Right lung (tissue), 10 donors: ENCODE measurements at places on chromosomes 11 and 22. TPM values are rescaled to one million over a fixed set of nuclear protein-coding genes. Genes with fewer than 3 reads are reported as not detected.
A peak's percentile ranks its signal among the peaks of the same experiment; 100 is the strongest.

- no peak for DNase-seq
These were observed 40.8 kb upstream of the ST14 start for GRCh38 chr11:130118636-130119387.

GRCh38 chr11:1727861-1728260, 22.5 kb downstream of the IFITM10 start:
- DNase-seq, result no peak

- DNase-seq, result no peak
These were observed 848 bp downstream of the HEPN1 start for GRCh38 chr11:124919898-124920297.

- no peak for DNase-seq
These were observed 45.0 kb upstream of the NNMT start for GRCh38 chr11:114250993-114251814.

GRCh38 chr11:113526521-113526920, 51.3 kb upstream of the DRD2 start:
- no peak for DNase-seq

The ZP1 gene
- not detected for polyA plus RNA-seq

DNA sequence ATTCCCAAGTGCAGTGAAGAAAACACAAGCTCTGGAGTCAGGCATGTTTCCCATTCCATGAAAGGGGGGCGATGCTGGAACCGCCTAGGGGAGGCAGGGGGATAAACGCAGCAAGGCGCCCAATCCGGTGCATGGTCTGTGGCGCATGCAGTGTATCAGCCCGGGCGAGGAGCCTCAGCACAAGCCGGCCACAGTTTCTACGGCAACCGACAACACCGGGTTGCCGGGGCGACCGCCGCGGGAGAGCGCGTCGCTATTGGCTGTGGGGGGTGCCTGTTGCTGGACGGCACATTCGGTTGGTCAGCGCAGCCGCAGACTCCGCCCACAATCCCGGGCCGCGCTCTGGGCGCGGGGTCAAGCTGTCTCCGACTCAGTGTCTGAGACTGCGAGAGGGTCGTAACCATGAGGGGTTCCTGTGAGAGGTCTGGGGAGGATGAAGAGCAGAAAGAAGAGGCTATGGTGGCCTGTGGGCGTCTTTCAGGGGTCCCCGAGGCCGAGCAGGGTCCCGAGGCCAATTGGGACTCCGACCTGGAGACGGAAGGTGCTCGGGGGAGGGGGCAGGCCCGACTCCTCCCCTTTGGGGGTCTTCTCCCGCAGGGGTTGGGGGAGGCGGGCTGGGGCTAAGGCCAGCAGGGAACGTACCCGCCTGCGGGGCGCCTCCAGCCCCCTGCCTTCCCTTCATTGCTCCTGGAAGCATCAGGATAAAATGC, at the start of gene LRRC74B:
Gene LRRC74B, plus strand, starts transcription at position 362 of the 710 bp plus-strand sequence. Its CDS starts 41 bp downstream, at position 403.
- peak; percentile 90 for DNase-seq

The APBB1 gene
- polyA plus RNA-seq, result 47.4 TPM

- DNase-seq, result no peak
These were observed 77.7 kb upstream of the B3GAT1 start for GRCh38 chr11:134489728-134490127.

DNA sequence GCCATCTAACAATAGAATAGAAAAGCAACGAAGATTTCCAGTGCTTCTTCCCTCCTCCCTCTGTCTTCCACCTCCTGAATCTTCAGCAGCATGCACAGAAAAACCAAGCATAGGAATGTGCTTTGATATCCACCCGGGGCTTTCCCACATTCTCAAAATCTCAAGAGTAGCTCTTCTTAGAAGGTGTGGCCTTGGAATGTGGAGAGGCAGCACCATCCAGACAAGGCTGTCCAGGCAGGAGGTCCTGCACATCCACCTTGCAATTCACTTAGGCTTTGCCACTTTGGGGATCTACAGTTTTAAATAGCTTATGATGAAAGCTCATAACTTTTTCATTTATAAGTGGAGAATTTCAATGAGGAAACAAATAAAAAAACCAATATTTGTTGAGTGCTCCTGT, 72.9 kb downstream of the KIRREL3 start:
- no peak for DNase-seq

- peak; percentile 64 for DNase-seq
These were observed 88.9 kb downstream of the KCNQ1 start for GRCh38 chr11:2533587-2534133.

DNA sequence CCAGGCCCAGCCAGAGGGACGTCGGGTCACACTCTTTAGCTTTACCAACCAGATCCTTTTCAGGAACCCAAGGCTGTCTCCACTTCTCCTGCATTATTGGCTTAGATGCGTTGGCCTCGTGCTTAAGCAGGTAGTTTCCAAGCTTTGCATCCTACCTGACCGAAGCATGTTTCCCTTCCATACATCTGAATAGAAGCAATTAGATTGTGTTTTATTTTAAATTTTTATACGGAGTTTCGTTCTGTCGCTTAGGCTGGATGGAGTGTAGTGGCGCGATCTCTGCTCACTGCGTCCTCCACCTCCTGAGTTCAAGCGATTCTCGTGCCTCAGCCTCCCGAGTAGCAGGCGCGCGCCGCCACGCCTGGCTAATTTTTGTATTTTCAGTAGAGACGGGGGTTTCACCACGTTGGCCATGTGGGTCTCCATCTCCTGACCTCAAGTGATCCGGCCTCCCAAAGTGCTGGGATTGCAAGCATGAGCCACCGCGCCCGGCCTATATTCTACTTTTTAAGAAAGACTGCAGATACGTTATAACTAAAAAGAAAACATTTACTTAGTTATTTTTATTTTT, 677 bp downstream of the DYNC2H1 start:
- no peak for DNase-seq

GRCh38 chr22:28252539-28252938, 333.5 kb upstream of the PITPNB start:
- no peak for DNase-seq

The SPON1 gene
- 79.0 TPM for polyA plus RNA-seq

GRCh38 chr11:96464700-96465307, 75.0 kb downstream of the JRKL start:
- peak; percentile 63 for DNase-seq

The GPR83 gene
- polyA plus RNA-seq, result 0.52 TPM

DNA sequence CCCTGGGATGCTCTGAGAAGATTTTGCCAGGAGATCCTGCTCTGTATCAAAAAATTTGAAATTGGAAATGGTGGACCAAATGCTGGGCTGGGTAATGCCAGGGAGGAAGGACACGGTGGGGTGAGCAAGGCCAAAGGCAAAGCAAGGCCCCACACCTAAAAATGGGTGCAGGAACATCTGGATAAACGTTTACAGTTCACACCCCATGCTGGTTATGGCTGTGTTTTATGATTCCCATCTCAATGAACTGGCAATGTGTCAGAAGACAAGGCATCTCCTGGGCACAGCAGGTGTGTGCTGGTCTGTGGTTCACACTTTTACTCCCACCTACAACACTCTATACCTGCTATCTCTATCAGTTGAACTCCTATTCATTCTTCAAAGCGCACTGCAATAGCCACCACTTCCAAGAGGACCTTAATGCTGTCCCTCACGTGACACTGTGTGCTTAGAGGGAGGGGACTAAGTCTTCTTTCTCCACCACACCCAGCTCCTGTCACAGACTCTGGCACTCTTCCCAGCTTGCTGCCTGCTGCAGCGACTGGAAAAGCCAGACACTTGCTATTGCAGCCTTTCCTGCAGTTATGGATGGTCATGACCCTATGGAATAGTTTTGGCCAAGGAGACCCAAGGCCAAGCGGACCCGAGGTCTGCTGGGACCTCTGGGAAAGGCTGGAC, 277.5 kb downstream of the CTTN start:
- DNase-seq, result no peak

GRCh38 chr11:55707029-55707428, 45.0 kb downstream of the OR4C6 start:
- DNase-seq, result no peak

DNA sequence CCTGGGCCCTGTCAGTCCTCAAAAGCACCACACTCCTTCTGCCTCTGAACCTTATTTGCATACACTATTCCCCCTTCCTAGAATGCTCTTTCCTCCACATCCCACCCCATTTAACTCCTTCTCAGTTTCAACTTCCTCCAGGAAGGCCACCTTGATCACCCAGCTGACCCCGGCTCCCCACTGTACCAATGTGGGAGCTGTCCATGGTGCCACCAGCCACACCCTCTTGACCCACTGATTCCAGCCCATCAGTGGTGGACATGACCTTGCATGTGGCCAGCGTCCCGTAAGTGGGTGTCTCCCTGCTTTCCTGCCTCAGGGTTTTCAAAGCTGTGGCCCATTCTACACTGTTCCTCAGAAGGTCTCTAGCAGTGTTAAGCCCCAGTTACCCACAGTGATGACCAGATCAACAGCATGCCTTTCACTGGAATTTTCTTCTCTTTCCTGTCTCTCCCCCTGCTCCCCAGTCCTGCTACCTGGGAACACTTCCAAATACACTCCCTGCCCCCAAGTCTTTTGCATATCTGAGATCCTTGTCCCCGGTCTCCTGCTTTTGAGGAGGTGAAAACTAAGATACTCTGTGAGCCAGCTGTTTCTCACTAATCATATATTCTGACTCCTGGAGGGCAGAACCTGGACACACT, 346.6 kb downstream of the MN1 start:
- no peak for DNase-seq

DNA sequence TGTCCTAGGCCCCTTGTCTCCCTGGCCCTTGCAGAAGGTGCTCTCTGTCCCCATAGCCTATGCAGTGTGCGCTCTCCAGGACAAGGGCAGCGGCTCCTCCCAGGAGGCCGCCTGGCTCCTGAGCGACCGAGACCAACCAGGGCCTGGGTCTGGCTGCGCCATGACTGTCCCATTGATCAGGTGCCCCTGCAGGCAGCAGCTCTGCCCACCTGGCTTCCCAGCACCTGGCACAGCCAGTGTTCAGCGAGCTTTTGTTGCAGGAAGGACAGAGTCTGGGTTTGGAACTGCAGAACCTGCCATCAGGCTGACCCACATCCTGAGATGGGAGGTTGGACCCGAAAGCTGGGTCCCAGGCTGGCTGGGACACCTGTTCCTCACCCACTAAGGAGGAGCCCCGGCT, 1001.1 kb downstream of the BRD1 start:
- no peak for DNase-seq

DNA sequence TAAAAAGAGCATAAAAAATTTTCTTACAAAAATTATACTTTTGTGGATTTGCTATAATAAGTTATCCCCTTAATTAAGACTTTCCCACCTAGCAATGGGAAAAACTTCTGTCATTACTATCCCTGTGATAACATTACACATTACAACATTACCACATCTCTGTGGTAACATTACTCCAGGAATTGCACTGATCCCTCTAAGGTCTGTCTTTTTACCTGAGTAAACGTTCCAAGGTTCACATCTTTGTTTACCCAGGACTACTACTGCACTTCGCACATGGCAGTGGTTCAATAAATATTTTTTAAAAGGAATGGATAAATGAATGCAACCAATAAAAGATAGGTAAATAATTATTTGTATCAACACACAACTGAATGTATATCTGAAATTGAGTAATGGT, 92.4 kb upstream of the NOX4 start:
- DNase-seq, result no peak

- DNase-seq, result peak; percentile 52
These were observed 113.6 kb downstream of the MICAL3 start for GRCh38 chr22:17910561-17911311.

The UCP2 gene
- polyA plus RNA-seq, result 34.3 TPM

DNA sequence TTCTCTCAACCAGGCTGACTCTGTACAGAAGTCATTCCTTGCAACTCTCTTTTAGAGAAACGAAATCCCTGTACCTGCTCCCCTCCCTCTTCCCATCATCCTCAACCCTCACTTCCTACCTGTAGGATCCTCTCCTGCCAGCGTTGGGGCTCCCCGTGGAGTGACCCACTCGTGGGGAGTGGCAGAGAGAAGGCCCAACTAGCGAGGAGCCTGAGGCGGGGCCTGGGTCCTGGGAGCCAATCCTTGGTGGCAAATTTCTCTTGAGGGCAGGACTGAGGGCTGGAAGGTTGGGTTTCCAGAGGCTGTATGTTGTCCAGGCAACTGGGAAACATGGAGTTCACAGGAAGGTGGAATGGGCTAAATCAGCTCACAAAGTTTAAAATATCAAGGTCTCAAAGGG, 10.4 kb downstream of the NHERF4 start:
- no peak for DNase-seq

DNA sequence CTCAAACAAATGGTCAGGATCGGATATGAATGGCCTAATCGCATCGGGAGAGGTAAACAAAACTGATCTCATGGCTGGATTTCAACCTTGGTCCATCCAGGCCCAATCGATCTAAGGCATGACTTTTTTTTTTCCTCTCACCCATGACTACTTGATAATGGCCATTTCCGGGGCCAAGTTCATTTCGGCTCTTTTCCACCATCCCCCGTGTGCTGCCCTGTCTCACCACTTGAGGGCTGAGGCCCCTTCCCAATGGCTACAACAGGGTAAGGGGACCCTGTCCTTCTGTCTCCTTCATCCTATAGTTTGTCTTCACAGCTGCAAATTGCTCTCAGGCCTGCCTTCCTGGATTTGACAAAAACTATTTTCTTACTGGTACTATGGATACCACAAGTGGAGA, 26.7 kb downstream of the GRAP2 start:
- DNase-seq, result no peak

DNA sequence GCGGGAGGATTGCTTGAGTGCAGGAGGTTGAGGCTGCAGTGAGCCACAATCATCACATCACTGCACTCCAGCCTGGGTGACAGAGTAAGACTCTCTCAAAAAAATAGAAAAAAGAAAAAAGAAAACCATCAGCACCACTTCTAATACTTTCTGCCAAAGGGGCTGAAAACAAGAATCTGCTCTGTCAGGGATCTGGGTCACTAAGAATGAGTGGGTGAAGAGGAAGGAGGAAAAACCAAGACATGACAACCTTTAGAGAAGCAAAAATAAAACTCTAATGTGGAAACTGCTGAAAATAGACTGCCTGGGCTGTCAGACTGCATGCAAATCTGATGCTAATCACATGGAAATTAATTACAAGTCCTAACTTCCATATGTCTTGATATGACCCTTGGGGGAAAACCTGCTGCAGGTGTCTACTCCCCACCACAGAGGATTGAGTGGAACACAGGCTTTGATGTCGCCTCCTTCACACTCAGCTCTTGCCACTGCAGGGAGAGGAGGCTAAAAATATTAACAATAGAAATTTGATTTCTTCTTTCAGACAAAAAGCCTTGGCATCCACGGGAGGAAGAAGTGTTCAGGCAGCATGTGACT, 62.5 kb upstream of the CRTAM start:
- no peak for DNase-seq

The MMP10 gene
- 2.4 TPM for polyA plus RNA-seq

GRCh38 chr11:62025487-62026105, 58.2 kb upstream of the FTH1 start:
- DNase-seq, result peak; percentile 30

The ADAMTS15 gene
- polyA plus RNA-seq, result 44.9 TPM

The NF2 gene
- polyA plus RNA-seq, result 20.3 TPM

- DNase-seq, result no peak
These were observed 100.6 kb upstream of the ARHGAP42 start for GRCh38 chr11:100586361-100587101.

The GAL3ST1 gene
- polyA plus RNA-seq, result 5.1 TPM

The OR51B5 gene
- polyA plus RNA-seq, result 0.61 TPM

GRCh38 chr22:44737406-44738346, 14.7 kb upstream of the ARHGAP8 start:
- no peak for DNase-seq

The P2RY6 gene
- polyA plus RNA-seq, result 1.6 TPM
